ENCODE measurements at places on chromosomes 3 and 15.

DNA sequence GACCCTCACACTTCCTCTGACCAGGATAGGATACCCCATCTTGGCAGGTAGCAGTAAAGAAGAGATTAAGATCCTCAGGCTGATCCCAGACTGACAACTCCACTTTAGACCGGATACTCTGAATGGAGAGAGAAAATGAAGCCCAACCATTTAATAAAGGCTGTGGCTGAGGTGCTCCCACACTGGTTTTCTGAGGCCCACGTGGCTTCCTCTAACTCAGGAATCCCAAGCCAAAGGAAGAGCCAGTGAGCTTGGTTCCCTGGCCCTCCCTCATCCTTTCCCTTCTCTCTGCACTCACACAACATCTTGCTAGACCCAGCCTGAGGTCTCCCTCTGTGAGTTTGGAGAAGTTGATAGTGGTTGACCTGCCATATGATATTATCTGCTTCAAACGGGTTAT lies 78.1 kb downstream of the ITGB5 start:
- DNase-seq = no peak

DNA sequence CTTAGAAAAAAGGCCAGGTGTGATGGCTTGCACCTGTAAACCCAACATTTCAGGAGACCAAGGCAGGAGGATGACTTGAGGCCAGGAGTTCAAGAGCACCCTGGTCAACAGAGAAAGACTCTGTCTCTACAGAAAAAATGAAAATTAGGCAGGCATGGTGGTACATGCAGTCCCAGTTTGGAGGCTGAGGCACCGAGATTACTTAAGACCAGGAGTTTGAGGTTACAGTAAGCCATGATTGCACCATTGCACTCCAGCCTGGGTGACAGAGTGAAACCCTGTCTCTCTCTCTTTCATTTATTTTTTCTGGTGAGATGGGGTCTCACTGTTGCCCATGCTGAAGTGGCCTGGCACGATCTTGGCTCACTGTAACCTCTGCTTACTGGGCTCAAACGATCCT lies 24.7 kb downstream of the IP6K1 start:
- DNase-seq = no peak

- DNase-seq = no peak
Measured at GRCh38 chr15:80819001-80819400, 39.8 kb downstream of the CEMIP start.

DNA sequence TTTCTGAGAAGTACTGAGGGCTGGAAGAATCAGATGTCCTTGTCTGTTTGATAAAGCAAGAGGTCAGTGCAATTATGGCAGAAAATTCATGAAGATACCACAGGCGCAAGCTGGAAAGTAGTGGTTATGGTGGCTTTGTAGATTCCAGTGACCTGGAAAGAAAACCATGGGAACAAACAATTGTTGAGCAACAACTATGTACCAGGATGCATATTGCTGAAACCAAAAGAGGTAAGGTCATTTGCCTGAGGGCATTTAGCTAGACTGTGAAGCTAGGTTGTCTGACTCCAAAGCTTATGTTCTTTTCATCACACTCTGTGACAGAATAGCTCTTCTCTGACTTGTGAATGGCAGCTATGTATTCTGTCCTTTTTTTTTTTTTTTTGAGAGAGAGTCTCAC lies 74.0 kb downstream of the B3GALNT1 start:
- no peak for DNase-seq

- DNase-seq = no peak
Measured at GRCh38 chr3:122409446-122409845, 6.4 kb downstream of the WDR5B start.

DNA sequence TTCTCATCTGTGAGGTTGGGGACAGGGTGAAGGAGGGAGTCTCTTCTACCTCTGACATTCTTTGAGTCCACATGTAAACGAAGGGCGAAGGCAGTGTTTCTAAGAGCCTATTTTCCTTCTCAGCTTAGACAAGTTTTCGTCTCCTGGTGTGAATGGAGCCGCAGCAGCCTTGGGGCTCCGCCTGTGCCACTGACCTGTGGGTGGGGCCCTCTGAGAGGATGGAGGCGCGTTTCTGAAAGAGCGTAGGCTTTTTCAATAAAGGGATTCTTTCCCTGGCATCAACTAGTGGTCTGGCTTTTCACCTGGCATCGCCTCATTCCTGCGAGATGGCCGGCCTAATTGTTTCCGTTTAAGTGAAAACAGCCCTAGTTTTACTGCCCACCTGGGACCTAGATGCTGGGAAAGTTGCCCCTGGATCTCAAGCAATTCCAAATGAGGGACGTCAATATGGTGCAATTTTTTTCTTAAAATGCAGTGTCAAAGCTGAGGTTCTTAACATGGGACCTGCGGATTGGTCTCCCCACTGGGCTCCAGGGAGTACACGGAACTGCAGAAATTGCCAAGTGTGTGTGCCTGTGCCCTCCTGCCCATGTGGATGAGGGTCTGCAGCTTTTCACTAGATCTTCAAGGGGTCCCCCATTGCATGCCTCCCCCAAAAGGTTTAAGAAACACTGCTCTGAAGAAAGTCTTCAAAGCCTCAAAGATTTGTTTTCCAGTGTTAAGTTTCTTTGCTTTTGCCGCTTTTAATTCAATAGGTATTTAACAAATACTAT lies 958 bp downstream of the GLDN start:
- DNase-seq = no peak

DNA sequence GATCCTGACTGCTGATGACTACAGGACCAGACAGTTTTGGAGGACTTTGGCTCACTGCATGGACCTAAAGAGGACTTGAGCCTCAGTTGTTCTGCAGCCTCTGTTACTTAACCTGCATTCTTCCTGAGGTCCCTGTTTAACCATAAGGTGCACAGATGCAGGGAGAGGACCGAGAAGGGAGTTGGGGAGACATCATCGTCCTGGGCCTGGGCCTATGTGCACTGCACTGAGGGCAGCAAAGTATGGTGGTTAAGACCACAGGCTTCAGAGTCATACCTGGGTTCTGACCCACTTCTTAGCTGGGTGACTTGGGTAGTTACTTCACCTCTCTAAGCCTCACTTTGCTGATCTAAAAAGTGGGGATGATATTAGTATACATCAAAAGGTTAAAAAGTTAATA lies 21.9 kb downstream of the KY start:
- DNase-seq = no peak
